ENCODE measurements at places on chromosomes 1 and 21.

GRCh38 chr1:176183618-176184017 lies 23.5 kb downstream of the COP1 start:
- no peak for DNase-seq

- no peak for DNase-seq
Measured at GRCh38 chr1:247332215-247332622, 552 bp upstream of the ZNF496 start.

DNA sequence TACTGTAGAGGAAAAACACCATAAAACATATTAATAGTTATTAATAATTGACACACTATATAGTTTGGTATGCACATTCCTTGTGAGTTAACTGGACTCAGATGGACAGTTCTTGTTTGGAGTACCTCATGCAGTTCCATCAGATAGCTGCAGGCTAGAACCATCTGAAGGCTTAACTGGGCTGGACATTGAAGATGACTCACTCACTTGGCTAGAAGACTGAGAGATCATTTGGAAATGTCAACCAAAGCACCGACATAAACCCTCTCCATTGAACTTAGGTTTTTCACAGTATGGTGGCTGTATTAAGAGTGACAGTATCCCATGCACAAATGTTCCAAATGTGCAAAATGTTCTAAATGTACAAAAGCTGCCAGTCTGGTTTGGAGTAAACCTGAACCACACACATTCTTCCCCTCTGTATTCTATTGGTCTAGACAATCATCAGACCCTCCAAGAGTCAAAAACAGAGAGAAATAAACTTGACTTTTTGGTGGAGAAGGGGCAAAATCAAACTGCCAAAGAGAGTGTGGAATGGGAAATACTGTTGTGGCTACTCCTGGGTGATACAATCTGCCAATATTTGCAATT lies 708.4 kb downstream of the KCNT2 start:
- no peak for DNase-seq

DNA sequence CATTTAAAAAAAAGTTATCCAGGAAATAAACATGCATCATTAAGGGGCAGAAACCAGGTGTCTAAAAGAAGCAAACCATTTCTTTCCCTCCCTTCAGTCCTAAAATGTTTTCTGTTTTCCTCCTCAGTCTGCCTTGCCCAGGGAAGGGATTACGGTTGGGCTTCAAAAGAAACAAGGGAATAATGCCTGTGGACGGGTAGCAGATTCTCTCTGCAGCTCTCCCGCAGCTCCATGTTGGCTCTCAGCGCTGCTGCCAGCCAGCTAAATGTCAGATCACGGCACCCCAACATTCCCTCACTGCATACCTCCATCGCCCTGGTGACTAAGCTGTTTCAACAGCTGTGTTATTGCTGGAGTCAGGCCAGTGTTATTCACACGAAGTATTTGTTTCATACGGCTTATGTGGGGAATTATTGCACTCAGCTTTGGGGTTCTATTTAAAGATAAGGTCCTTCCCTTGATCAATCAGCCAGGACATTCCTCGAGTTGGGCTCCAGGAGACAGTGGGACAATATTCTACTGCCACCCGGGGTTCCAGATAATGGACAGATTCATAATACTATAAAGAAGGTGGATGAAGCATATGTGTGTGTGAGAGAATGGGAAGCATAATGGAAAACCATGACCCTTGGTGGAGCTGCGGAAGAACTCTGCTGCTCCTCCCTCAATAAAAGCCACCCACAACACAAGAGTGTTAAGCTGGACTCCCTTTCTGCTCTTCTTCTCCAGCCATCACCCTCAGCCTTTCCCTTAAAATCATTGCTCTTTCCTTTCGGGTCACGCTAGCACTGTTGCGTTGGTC lies 58.2 kb downstream of the WLS start:
- DNase-seq = peak; percentile 56

- DNase-seq = no peak
Measured at GRCh38 chr1:46699666-46700065, 19.2 kb downstream of the EFCAB14 start.

GRCh38 chr1:194039578-194039977 lies 853.2 kb upstream of the B3GALT2 start:
- DNase-seq = no peak

DNA sequence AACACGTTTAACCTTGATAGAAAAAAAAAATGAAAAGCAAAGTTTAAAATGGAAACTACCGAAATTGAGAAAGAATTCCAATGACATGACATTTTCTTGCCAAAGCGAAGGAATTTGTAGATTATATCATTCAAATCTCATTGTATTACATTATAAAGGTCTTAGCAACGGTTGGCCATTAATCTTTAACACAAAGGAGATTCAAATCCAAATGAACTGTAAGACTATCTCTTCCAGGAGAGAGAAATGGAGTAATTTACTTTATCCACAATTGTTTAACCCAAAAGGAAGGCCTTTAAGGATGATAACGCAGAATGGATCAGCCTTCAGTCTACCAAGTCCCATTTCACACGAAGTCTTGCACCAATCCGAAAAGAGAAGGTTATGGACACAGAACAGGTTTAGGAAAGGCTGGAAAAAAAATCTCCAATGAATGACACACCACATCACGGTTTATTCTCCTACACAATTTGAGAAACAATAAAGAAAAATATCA lies 1.5 kb downstream of the ENAH start:
- no peak for DNase-seq

DNA sequence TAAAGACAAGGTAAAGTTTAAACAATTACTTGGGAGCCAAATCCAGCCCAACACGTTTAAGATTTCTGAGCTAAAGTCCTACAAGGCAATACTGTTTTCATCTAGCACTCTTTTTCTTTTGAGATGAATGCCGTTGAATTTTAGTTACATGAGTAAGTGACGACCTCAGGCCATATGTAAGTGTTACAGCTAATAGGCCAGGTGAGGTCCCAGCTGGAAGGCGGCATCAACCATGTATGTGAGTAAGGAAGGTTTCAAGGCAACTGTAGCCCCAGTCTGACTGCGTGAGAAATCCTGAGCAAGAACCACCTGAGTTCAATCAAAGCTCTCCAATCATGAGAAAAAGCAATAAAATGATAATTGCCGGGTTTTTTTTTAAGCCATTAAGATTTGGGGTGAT lies 41.5 kb upstream of the EGLN1 start:
- DNase-seq = no peak

Measured in NCI-H1694 (cell line).